HepG2 (cell line): ENCODE measurements at places on chromosomes 3 and 15. TPM values are rescaled to one million over a fixed set of nuclear protein-coding genes. Genes with fewer than 3 reads are reported as not detected.

OXSR1 gene
- polyA plus RNA-seq: 25.9 and 27.4 TPM in 2 replicates

KLF15 gene
- polyA plus RNA-seq: 5.3 and 7.1 TPM in 2 replicates

GRCh38 chr15:25385986-25386385 is 52.8 kb downstream of the UBE3A start:
- no peak overlapping the region for H3K4me3 ChIP-seq
- H3K36me3 ChIP-seq: no peaks in the 10 kb centered on the region
- DNase-seq: peak; percentile 5
- peaks cover 15% of the 10 kb centered on the region for H3K4me1 ChIP-seq

GRCh38 chr15:99440029-99440428 is 125.8 kb upstream of the MEF2A start:
- peaks cover 72% of the 10 kb centered on the region for H3K27me3 ChIP-seq
- no peaks in the 10 kb centered on the region for H3K36me3 ChIP-seq
- DNase-seq: no peak
- peaks cover 43% of the 10 kb centered on the region for H3K4me1 ChIP-seq

GRCh38 chr3:100046986-100047385 is 67.3 kb downstream of the FILIP1L start:
- H3K27ac ChIP-seq: no peak overlapping the region
- H3K4me1 ChIP-seq: peaks cover 33% of the 10 kb centered on the region
- DNase-seq: no peak
- H3K4me3 ChIP-seq: no peak overlapping the region
- H3K36me3 ChIP-seq: no peaks in the 10 kb centered on the region
- no peaks in the 10 kb centered on the region for H3K27me3 ChIP-seq
